ENCODE measurements at places on chromosomes 6 and 20.

- no peak for DNase-seq
Observed at GRCh38 chr6:170114956-170115855, 175.7 kb downstream of the DLL1 start.

DNA sequence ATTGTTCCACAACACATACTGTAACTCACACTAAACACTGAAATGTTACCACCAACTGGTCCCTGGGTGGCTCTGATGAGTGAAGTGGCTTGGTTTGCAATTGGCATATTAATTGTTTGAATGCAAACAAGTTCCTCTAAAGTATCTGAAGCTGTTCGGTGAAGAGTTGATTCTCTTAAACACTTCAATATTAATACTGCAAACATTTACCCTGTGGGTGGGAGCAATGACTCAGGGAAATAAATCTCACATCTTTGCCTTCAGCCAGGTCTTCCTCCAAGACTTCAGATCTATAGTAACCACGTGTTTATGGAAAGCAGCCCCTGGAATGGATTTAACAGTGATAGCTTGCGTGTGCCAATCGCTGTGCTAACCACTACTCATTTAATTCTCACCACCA, 176.0 kb downstream of the MAFB start:
- peak; percentile 26 for DNase-seq

DNA sequence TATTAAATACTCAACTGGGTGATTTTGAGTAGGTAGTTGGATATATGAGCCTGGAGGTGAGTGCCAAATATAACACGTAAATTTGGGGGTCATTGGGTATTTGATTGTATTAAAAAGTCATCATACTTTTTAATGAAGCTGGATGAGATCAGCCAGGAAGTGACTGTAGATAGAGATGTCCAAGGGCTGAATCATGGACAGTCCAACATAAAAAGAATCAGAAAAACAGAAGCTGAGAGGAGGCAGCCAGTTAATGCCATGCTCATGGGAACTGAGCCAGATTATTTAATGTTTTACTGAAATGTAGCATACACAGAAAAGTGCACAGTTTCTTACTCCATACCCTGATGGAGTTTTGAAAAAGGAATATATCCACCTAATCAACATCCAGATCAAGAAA, 435.5 kb upstream of the PLCB4 start:
- peak; percentile 33 for DNase-seq

DNA sequence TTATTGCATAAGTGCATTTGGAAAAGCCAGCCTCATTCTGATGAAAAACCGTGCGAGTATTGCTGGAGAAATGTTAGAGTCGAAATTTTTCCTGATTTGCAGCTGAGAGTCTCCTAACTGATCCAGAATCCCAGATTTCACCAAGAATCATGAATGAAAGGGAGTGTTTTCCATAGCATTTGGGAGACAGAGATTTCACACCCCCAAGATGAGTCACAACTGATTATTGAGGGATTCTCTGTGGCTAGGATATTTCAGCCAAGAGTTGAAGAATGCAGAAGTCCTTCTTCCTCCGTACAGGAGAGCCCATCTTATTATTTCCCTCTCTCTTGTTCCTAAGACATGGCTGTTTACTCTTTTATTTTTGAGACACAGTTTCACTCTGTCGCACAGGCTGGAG, 82.2 kb upstream of the SALL4 start:
- DNase-seq = peak; percentile 69

DNA sequence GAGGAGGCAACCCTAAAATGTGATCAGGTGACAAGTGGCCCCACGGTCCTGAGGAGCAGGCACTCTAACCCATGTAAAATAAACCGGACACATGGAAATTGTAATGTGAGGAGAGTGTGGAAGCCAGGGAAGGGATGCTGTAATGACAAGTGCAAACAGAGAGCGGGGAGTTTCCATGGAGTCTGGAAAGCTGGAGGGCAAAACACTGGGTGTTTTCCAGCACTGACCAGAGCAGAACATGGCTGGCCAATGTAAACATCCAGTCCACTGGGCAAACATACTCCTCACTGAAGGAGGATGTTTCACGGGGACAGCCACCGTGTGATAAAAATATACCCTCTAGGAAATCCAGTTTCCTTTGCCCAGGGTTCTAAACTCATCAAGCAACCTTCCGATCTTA, 219.0 kb upstream of the JARID2 start:
- peak; percentile 20 for DNase-seq

DNA sequence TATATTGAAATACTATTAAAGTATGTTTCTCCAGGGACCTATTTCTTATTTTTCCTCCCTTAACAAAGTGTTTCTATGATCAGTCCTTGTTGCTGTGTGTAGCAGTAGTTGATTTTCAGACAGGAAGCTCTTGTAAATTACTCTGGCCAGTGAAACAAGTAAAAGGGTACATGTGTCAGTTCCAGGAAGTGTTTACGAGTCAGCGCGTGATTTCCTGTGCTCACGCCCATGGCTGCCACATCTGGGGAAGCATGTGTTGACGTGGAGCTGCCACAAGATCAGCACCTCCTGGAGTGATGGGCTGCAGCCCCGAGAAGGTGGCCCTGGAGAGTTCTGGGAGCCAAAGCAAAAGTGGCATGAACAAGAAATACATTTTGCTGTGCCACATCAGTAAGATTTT, 38.6 kb upstream of the GGTLC1 start:
- no peak for DNase-seq

DNA sequence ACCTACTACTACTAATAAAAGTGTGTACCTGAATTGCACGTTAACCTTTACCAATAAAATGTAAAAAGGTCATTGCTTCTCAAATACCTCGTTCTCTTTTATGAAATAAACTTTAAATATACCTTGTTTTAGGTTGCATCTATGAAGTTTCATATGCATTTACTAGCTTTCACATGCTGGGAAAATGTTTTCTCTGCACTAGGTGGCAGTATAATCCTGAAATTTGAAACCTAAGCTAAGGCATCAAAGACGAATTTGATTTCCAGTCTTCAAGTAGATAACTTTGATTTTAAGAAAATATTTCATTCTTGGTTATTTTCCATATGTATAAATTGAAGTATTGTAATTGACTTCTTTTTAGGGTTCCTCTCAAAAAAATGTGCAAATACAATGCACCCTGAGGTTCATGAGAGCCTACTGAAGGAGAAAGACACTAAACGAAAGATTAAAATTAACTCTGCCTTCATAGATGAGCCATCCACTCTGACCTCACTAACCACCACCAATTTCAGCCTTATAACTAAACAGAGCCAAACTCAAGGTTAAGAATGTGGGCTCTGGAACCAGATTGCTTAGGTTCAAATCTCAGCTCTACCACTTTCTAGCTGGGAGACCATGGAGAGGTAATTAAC, 7.3 kb upstream of the COL9A1 start:
- peak; percentile 16 for DNase-seq

DNA sequence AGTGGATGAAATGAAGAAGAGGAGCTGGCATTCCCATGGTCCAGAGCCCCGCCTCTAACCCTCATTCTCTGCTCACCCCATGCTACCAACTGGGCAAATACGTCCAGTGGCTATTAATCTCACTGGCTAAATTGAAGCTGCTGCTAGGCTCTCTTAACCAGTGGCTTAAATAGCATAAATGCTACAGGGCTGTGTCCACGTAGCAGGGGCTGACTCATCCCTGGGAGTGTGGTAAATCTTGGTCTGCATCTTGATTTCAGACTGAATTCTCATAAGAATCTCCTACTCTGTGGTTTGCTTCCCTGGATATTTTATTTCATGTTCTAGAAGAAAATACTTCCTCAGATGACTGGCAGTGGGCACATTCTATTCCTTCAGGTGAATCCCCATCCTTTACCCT, 193.1 kb upstream of the ARG1 start:
- peak; percentile 92 for DNase-seq

- DNase-seq = no peak
Observed at GRCh38 chr20:45350217-45350616, 2.0 kb upstream of the SDC4 start.

GRCh38 chr20:46063151-46063550, 26.6 kb downstream of the NCOA5 start:
- DNase-seq = no peak

DNA sequence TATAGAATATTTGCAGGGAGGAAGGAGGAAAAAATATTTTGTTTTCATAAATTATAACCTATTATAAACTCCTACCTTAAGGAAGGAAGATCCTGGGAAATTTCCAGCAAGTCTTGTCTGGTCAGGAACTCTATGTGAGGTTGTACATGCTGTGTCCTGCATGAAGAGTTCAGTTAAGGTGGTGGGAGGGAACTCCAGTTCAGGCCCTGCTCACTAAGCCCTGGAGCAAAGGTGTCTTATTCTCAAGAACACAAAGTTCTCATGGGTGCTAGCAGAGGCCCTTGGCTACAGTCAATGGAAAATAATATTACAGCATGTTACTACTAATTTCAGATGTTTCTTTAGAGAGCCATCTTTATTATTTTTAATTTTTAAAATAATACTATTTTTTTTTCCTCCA, 3.8 kb upstream of the OGFRL1 start:
- no peak for DNase-seq

All from astrocyte (in vitro differentiated cells and primary cell).